Brain (organoid and tissue), 16 donors: ENCODE measurements at places on chromosomes 12 and 14.

GRCh38 chr12:68536885-68537485, 73.7 kb upstream of the RAP1B start:
- no peak for DNase-seq

DNA sequence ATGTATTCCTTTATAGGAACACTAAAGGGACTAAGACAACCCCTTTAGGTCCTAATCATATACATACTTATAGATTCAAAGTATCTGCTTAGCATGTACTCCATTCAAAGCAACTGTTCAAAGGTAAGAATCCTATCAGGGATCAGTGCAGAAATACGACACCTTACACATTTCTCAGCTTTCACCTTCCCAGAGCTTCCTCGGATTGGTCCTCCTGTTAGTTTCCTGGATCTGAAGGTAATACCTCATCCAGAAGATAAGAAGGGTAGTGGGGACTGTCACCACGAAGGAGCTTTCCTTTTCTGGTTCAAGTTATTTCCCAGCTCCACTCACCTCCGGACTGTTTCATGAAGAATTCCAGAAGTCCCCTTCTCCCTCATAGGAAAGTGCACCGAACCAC, 38.0 kb downstream of the RCOR1 start:
- DNase-seq, result no peak

- DNase-seq, result no peak
Measured at GRCh38 chr12:33184161-33184560, 255.5 kb downstream of the SYT10 start.

DNA sequence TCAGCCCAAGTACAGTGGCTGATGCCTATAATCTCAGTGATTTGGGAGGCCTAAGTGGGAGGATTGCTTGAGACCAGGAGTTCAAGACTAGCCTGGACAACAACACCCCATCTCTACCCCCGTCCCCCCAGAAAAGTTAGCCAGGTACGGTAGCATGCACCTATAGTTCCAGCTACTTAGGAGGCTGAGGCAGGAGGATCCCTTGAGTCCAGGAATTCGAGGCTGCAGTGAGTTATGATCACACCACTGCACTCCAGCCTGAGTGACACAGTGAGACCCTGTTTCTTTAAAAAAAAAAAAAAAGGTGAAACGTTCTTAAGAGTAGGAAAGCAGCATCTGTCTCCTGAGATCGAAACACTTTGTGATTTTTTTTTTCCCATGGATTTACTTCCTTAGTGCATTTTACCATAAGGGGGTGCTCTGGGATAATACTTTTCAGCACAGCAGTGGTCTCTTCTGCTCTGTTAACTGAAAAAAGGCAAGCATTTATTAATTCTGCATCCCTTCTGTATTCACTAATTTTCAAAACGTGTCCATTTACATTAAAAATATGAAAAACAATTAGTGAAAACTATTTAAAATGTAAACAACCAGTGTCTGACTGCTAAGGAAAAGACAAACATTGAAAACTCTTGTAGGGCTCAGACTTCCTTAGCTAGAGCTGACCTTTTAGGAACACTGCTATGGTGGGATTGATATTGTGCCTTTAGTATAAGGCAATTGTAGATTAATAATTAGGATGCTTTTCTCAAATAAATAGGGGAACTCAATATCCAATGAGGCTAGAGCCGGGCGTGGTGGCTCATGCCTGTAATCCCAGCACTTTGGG, 31.2 kb upstream of the USP44 start:
- DNase-seq, result peak; percentile 77

DNA sequence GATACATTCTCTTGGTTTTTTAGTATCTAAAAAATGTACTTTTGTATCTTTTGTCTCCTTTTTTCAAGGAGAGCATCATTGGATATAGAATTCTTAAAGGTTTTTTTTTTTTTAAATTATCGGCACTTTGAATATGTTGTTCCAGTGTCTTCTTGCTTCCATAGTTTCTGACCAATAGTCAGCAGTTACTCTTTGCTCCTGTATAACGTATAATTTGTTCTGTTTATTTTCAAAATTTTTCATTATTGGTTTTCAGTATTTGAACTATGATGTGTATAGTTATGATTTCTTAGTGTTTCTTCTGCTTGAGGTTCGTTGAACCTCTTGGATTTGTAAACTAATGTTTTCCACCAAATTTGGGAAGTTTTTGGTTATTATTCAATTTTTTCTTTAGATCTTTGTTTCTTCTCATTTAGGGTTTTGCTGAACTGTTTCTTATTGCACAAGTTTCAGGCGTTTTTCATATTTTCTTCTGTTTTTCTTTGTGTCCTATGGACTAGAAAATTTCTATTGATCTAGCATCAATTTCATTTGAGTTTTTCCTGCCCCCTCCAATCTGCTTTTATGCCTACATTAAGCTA, 93.9 kb downstream of the PLBD1 start:
- DNase-seq, result peak; percentile 19

- DNase-seq, result no peak
Measured at GRCh38 chr12:106767206-106767605, 7.3 kb upstream of the RIC8B start.

GRCh38 chr14:71555654-71556559, 376.3 kb upstream of the RGS6 start:
- DNase-seq, result no peak

- DNase-seq, result peak; percentile 87
Measured at GRCh38 chr12:106841510-106842302, 67.2 kb downstream of the RIC8B start.

DNA sequence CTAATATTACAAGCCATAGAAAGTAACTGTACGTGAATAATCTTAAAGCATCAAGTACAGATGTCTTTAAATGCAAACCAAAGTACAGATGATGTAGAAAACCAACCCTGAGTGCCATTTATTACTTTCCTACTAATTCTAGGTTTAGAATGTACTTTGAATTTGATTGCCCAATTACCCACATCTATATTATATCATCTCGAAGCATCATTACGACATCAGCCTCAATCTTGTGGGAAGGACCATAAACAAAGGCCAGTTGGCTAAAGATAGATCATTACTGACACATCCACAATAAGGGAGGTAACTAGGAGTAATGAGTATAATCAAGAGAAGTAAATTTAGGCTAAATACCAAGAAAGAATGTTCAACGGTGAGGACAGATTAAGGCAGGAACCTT, 478.9 kb downstream of the BCAT1 start:
- DNase-seq, result no peak

DNA sequence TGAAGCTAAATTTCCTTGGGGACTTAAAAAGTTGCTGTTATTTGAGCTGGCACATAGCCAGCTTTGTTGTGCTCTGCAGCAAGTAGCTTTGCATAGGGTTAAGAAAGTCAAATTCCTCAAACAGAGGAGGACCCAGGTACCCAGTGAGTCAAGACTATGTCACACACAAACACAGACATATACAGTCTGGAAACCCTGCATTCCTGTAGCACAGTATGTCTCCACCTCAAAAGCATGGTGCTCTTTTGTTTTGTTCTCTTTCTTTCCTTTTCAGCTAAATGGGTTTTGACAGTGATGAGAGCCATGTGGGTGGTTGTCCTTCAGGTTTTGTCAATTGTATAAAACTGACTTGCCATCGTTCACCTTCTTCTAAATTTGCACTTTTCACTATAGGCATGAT, 179.6 kb upstream of the DIO2 start:
- DNase-seq, result no peak

GRCh38 chr12:45017916-45018315, 33.0 kb downstream of the DBX2 start:
- DNase-seq, result no peak

- DNase-seq, result no peak
Measured at GRCh38 chr14:59627011-59627520, 50.5 kb upstream of the CCDC175 start.

DNA sequence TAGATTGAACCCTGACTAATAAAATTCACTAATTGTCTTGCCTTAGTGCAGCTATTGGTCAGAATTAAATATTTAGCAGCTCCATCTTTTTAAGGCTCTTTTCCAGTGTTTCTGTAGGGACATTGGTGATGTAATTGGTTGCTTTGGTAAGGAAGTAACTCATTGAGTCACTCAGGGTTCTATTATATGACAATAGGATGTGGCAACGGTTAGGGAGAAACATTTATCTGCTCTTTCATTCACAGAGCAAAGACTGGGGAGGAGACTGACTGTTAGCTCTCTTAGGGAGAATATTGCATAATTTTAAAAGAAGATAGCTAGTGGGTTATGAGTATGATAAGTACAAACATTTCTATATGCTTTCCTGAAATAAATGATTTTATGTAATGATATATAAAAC, 616.5 kb downstream of the TRHDE start:
- no peak for DNase-seq

- DNase-seq, result no peak
Measured at GRCh38 chr12:52703878-52704277, 554 bp upstream of the KRT77 start.
